GF-D8 (cell line): ENCODE measurements at places on chromosomes 1 and 21.

DNA sequence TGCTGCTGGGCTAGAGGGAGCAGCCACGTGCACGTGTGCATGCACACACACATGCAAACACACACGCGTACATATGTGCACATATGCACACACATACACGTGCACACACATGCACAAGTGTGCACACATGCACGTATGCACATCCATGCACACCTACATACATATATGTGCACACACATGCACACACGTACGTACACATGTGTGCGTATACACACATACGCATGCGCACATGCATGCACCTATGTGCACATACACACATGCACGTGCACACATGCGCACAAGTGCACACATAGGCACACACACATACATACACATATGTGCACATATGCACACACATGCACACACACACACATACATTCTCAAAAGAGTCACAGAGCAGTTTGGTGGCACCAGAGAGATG, 85.9 kb upstream of the SLC25A33 start:
- DNase-seq: no peak

DNA sequence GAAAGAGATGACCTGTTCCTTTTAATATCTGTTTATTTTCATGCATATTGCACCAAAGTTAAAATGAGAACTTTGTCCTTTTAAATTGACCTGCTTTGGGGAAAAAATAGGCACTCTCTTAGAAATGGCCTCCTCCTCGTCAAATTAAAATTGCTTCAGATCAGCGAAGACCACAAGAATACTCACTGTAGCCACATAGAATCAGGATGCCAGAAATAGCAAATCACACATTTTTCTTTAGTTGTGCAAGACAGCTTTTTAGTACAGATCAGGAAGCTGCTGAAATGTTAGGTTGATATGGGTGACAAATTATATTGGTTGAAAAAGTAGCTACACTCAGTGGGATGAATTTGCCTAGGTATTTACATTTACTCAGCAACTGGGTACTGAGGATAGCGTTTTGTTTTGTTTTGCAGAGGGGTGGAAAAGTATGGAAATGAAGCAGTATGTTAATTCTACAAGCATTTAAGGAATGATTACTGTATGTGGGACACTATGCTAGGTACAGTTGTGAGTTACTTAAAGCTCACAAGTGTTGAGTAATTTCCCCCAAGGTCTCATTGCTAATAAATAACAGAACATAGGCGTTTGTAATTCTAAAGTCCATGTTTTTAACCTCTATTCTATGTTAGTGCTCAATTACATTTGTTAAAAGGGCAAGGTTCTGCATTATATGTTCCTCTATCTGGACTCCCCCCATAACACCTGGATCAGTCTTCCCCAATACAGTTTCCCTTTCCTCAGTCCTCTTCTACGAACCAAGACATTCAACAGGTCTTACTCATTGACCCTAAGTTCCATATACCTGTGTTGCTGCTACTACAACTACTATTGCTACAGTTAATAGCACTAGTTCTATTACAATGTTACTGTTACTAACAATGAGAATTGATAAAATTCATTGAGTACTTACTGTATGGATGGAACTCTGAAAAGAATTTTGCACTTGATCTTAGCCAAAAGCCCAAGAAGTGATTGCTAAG, 99.4 kb upstream of the S1PR1 start:
- DNase-seq: peak; percentile 9

DNA sequence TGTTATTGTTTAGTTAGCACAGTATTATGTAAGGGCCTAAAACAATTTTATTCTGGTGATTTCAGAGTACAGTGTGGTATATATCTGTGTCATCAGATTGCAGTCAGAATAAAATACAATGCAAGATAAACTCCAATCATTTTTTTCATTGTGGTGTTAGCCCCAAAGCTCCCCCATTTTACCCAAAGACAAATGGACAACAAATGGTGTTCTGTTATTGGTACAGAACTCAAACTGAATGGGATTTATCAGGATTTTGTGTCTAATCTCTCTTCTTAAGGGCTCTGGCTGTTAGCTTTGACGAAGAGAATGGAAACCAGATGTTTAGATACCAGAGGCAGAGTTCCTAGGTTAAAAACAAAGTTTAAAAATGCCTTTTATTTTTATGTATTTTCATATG, 163.1 kb upstream of the USP25 start:
- no peak for DNase-seq

GRCh38 chr21:33884376-33885171, 31.0 kb downstream of the ATP5PO start:
- no peak for DNase-seq

GRCh38 chr21:37226041-37226920, 40.9 kb downstream of the VPS26C start:
- DNase-seq: no peak

- no peak for DNase-seq
Observed at GRCh38 chr1:168697356-168698126, 31.5 kb downstream of the DPT start.

- no peak for DNase-seq
Observed at GRCh38 chr1:221335161-221336101, 406.5 kb downstream of the DUSP10 start.

GRCh38 chr1:31531177-31531999, 44.9 kb upstream of the TINAGL1 start:
- no peak for DNase-seq

GRCh38 chr21:37594472-37594951, 227.9 kb downstream of the DYRK1A start:
- no peak for DNase-seq

GRCh38 chr1:43587594-43587993, 56.9 kb downstream of the PTPRF start:
- DNase-seq: no peak

- no peak for DNase-seq
Observed at GRCh38 chr1:25810341-25811299, 9.1 kb upstream of the MTFR1L start.

DNA sequence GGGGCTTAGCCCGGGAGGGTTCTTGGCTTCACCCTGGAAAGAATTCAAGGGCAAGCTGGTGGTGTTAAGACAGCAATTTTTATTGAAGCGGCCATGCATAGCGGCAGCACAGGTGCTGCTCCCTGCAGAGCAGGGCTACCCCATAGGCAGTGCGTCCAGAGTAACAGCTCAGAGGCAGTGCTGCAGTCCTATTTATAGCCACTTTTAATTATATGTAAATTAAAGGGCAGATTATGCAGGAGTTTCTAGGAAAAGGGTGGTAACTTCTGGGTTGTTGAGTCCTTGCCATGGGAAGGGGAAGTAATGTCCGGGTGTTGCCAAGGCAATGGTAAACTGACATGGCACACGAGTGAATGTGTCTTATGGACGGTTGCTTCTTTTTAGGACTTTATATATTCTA, 57.0 kb downstream of the VPS26C start:
- DNase-seq: peak; percentile 89

- no peak for DNase-seq
Observed at GRCh38 chr1:151849126-151849525, 4.4 kb downstream of the THEM5 start.

GRCh38 chr1:206457408-206458120, 12.7 kb upstream of the IKBKE start:
- no peak for DNase-seq

DNA sequence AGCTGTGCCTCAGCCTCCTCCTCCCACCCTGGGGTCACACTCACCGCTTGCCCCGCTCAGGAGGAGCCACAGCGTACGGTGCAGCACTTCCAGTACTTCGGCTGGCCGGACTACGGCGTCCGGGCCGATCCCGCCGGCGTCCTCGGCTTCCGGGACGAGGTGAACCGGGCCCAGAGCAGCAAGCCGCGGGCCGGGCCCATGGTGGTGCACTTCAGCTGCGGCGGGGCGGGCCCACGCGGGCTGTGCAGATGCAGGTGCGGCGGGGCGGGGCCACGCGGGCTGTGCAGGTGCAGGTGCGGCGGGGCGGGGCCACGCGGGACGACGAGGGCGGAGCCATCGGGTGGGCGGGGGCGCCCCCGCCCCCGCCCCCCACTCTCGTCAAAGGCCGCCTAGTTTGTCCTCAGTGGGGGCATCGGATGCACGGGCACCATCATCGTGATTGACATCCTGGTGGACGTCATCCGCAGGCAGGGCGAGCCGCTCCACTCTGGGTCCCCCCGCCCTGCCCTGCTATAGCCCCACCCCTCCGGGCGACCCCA, 5.5 kb downstream of the RNF223 start:
- no peak for DNase-seq

DNA sequence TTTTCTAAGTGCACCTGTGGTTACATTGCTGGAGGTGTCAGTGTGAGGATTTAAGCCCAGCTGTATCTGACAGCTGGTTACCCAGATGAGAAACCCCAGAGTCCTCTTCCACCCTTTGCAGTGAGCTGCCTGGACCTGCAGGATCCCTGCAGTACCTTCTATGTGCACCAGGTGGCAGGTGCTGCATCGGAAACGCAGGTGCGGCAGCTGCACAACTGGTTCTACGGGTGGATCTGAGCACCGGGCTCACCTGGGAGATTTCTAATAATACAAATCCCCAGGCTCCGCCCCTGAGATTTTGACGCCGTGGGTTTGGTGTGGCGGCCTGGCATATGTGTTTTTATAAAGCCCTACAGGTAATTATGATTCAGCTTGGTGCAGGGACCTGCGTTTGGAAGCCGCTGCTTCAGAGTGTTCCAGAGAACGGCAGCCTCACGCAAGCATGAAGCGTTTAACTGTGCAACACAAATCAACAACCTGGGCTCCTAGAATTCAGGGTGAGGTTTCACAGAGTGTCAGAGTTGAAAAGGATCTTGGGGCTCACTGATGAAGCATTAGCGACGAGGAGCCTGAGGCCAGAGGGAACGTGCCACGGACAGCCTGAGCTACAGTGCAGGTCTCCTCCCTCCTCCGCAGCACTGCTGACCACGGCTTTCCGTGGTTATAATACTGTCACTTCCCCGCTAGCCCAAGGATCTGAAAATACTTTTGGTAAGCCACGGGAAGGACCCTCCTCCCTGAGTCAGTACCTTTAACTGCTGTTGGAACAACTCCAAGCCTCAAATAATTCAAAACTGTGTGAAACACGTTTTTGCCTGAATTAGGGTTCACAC, 96.7 kb upstream of the TRABD2B start:
- DNase-seq: peak; percentile 2

GRCh38 chr1:202848191-202848542, 37.4 kb downstream of the PCAT6 start:
- no peak for DNase-seq

DNA sequence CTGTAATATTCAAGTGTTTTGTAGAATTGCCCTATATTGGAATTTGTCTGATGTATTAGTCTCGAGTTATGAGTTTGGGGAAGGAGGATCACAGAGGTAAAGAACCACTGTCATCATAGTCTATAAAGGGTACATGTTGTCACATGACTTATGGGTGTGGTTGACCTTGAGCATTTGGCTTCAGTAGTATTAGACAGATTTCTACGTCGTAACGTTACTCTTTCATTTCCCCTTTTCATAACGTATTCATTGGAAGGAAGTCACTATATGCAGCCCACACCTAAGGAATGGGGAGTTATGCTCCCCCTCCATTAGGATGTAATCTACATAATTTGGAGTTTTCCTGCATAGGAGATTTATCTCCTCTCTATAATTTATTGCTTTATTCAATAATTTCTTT, 110.1 kb upstream of the VAV3 start:
- no peak for DNase-seq

- DNase-seq: no peak
Observed at GRCh38 chr1:222243902-222244301, 304.0 kb downstream of the HHIPL2 start.

DNA sequence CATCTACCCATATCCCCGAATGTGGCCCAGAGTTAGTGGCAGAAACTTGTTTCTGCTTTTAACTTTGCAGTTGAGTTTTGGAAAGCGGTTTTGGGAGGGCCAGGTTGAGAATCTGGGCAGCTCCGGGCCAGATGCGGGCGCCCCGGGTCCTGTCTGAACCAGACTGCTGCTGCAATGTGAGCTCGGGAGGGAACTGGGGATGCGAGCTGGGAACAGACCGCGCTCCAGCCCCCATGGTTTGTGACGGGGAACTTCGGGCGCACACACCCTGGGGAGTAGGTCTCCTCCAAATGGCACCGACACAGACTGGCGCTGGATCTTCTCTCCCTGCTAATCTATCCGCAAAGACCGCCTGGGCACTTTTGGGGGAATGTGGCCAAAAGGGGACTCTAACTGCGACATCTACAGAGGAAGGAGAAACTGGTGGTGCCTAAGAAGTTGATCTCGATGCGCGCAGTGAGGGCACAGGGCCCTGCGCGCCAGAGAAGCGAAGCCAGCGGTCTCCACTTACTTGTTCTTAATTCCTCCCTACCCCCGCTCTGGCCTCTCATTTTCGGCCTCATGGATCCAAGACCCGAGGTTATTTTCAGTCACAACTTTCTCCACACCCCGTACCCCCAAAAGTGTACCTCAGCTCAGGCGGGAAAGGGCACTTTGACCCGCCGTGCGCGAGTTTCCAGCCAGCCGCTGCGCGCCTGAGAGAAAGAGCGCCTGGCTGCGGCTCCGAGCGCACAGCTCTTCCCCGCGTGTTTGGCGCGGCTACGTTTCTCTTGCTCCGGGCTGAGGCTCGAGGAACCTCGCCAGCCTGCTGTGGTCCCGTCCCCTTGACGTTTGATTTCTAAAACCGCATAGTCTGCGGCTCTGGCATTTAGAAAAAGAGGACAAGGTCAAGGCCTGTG, 411.0 kb upstream of the ESRRG start:
- DNase-seq: no peak

DNA sequence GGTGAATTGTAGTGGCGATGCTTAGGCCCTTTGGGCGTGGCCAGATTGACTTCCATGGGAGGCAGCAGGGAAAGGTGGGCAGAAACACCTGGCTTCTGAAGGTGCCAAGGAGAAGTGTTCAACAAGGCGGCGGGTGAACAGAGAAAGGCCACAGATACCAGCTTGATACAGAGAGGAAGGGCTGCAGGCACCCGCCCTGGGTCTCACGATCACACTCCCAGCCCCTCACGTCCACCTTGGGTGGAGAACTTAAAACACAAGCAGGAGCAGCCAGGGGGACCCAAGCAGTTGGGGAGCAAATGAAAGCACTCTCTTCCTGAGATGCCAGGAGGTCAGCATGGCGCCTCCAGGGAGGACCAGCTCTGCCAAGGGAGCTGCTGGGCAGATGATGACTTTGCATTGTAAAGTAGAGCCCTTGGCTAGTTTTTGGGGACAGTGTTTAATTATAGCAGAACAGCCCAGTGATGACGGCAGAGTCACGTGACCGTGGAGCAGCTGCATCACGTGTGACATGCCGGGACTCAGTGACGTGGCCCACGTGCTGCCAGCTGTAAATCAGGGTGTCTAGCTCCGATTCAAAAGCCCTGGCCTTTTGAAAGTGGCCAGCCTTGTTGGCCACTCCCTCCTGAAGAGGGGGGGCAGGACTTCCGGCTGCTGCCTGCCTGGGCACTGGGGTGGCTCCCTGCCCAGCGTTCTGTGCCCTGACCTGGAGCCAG, 19.0 kb downstream of the SLC37A1 start:
- DNase-seq: no peak

DNA sequence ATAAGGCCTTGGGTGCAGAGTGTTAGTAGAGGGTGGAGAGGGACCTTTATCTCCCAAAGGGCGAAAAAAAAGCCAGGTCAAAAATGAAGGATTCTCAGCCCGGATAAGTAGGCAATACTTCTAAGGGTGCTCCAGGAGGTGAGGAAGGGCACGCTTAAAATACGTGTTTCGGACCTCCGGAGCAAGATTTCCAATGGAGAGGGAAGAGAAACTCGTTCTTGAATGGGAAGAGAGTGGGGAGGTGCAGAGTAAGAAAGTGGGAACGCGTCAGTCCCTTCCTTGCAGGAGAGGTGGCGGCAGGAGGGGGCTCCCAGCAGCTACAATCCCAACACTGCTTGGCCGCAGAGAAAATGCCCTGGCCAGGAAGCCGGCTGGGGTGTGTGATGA, 581 bp downstream of the EFCAB14 start:
- no peak for DNase-seq

- no peak for DNase-seq
Observed at GRCh38 chr1:215863796-215864195, 296.7 kb downstream of the KCTD3 start.

- no peak for DNase-seq
Observed at GRCh38 chr1:10516925-10517676, 42.4 kb downstream of the PEX14 start.
